ENCODE measurements at places on chromosomes 6 and 20.

GRCh38 chr6:116633685-116634084, 17.4 kb downstream of the RSPH4A start:
- DNase-seq: no peak

GRCh38 chr6:4615891-4616290, 160.3 kb upstream of the CDYL start:
- DNase-seq: no peak

DNA sequence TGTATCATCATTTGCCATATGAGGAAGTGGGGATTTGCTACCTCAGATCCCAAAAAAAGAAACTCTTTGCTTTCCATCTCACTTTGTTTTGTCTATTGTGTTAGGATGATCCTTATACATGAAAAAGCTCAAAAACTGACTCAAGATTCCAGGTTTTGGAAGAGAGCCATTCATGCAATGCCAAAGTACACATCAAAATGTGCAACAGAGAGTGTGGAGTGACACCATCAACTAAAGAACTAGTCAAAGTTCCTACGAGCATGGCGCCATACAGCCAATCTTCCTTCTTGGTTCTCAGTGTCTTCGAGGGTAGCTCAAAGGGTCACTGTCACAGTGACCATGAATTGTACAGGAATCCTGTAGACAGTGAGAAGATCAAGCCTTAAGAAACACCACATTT, 255.8 kb upstream of the SASH1 start:
- DNase-seq: no peak

DNA sequence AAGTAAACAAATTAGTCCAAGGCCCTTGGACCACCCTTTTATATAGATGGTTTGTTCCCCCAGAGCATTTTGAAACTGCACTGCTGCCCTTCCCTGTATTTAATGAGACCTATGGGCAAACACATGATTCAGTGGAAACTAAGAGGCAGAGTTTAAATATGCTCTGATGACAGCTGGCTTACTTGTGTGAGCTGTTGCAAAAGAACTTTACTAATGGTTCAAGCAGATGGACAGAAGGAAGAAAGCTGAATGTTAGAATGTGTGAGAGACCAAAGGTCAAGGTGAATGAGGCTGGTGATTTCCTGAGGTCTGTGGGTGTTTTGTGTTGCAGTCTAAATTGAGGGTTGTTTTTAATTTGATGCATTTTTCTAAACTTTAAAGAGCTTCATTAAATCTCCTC, 123.0 kb upstream of the CEP162 start:
- no peak for DNase-seq

GRCh38 chr6:25487012-25487411, 165.0 kb upstream of the SCGN start:
- peak; percentile 35 for DNase-seq

DNA sequence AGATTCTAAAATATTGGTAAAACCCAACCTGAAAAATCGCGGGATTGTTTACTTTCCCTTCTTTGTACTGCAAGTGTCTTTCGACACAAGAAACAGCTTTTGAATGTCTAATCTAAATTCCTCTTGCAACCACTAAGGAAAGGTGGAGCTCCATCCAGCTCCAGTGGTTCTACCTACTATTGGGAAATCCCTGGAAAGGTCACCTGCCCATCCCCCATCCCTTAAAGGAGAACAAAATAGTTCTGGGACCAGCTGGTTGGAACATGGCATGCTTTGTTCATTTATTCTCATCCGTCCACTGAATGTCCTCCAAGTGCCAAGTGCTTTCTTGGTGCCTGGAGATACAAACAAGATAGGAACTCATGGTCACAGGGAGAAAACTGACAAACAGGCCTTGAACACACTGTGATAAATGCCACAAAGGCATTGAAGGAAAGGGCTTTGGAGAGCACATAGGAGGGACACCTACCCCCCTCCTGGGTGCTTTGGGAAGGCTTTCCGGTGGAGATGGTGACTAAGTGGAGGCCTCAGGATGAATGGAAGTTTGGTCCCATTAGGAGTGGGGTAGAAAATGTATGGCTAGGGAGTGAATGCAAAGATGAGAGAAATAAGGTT, 2.3 kb upstream of the CITED2 start:
- DNase-seq: no peak

DNA sequence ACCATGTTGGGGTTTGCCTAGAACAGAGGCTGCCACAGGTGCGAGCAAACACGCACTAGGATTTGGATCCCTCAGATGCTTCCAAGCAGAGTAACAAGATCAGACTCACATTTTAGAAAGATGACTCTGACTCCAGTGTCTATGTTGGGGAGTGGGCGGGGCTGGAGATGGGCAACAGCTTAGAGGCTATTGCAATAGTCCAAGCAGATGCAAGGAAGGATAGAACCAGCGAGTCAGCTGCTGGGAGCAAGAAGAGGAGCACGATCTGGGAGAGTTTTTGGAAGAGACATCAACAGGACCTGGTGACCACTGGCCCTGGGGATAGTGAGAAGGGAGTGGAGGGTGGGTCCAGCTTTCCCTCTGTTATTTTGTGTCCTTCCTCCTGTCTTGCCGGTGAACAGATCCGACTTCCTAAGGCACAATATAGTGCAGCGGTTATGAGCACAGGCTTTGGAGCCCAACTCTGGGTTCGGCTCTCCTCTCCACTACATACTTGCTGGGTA, 52.7 kb downstream of the FGD2 start:
- no peak for DNase-seq
